ENCODE measurements at places on chromosomes 3 and 15.
A peak's percentile ranks its signal among the peaks of the same experiment; 100 is the strongest.

GRCh38 chr3:189606774-189607173 is 24.4 kb upstream of the TP63 start:
- DNase-seq = no peak

DNA sequence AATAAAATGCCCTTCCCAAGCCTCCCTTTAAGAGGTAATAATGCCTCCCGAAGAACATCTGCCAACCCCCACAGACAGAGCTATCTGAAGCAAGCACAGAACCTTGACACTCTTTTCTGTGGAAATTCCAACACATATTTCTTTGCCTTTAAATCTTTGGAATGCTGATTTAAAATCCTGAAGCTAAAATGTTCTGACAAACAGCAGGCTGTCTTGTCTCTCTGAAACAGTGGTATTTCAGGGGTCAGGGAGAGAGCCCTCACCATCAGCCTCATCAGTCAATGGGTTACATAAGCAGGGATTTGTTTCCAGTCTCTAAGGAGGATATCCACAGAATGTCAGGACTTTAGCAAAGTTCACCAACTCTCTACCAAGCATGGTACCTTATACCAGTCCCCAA is 27.8 kb upstream of the ARHGEF3 start:
- no peak for DNase-seq

DNA sequence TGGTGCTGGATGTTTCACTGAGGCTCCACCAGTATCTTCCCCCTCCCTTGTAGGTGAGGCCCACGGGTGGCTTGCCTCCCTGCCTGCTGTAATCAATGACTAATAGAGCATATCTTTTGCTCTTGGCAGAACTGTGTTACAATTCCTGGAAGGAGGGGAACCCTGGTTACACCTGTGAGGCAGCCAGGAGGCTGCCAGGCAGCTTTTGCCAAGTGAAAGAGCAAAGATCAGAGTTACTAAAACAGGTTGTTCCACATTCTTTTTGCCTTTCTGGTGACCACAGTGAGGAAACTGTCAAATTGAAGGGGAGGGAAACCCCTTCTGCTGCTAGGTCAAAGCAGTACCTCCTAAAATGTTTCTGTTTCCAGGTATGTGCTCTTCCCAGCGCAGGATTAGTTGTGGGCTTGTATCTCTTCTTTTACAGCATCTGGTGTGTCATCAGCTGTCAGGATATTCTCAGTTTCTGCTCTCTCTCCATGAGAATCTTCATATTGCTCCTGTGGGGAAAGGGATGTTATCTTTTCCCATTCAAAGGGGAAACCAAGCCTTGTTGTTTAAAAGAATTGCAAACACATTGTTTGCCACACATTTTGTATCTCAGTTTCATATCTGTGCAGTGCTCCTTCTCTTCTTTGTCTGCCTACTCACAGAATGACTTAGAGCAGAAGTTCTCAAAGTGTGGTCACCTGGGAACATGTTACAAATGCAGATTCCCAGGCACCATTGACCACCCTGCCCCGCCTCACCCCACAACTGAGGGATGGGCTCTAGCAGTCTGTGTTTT is 137.4 kb upstream of the UMPS start:
- no peak for DNase-seq

- DNase-seq = no peak
Observed at GRCh38 chr3:158360756-158361448, 210.1 kb upstream of the MLF1 start.

GRCh38 chr3:24254649-24255048 is 240.0 kb downstream of the THRB start:
- no peak for DNase-seq

DNA sequence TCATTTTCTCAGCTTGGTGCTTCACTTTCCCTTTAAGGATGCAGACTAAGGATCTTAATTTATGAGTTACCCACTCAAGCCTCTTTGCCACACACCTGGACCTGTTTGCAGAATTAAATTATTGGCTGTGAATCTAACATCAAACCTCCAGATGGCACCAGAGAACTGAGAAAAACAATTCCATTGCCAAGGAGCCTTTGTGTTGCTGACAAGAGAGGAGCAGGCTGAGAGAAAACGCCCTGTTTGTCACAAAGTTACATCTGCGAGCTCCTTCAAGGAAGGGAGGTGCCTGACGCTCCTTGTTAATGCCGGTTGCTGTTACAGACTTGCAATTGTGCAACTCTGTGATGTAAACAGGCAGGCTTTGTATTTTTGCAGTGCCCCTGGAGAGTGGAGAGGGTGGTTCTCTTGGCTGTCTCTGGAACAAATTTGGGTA is 36.3 kb upstream of the TMC3 start:
- DNase-seq = peak; percentile 92

- no peak for DNase-seq
Observed at GRCh38 chr15:74011610-74012009, 17.1 kb downstream of the PML start.

DNA sequence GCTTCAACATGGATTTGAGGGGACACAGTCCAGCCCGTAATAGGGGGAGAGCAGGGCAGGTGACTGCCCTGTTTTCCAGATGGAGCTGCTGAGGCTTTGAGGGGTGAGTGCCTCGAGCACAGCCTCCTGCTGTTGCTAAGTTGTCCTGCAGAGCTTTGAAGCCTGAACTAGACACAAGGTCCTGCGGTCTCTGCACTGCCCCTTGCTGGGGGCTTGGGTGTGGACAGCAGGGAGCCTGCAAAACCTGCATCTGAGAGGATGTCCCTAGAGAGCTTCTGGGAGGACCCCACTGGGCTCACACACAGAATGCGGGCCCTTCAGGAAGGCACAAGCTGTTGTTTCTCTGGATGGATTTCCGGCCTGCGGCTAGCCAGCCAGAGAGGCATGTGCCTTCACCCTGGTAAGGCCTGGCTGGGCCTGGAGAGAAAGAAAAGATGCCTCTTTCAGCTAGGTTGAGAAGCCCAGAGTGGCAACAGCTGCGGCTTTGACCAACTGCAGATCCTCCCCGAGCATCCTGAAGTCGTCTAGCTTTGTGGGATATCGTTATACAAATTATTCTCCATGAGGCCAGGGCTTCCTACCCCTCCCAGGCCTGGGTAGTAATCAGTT is 226.2 kb downstream of the SLCO3A1 start:
- DNase-seq = no peak

DNA sequence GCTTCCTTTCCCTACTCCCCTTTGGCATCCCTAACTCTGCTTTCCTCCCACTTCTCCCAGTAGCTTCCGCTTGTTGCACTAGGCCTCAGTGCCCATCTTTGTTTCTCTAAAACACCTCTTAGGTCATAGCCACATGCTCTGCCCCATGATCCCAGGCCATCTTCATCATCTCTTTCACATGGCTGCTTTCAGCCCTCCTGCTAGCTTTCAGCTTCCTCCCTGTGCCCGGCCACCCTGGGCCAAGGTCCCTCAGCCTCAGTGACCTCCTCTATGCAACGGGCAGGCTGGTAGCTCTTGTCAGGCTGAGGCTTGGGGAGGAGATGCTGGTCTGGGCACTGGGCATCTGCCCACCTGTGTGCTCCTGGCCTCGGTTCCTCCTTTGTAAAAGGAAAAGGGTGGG is 2.3 kb downstream of the PLEKHO2 start:
- DNase-seq = no peak

DNA sequence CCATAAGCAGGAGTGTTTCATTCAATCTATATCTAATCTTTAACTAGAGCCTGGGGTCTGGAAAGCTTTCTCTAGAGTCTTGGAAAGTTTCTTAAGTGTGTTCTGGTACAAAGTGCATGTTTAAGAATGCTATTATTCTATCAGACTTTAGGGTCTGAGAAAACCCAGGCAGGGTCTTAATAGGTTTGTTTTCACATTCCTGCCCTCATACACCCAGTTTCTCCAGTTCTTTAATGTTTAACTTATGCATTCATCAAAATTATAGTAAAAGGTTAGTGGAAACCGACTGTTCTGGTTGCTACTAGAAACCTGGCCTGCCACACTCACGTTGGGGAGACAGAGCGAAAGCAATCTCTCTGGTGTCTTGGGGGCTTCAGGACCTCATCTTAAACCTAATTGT is 102.9 kb upstream of the WDR72 start:
- DNase-seq = no peak

DNA sequence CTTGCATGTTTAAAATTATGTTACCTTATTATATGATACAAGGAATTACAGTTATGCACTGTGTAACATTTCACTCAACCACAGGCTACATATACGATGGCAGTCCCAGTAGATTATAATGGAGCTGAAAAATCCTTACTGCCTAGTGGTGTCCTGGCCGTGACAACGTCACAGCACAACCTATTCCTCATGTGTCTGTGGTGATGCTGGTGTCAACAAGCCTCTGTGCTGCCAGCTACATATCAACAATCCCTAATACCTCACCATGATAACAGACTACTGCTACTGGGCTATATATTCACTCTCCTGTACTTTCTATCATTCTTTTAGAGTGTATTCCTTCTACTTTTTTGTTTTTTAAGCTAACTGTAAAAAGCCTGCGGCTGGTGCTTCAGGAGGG is 80.2 kb upstream of the OCA2 start:
- DNase-seq = no peak

DNA sequence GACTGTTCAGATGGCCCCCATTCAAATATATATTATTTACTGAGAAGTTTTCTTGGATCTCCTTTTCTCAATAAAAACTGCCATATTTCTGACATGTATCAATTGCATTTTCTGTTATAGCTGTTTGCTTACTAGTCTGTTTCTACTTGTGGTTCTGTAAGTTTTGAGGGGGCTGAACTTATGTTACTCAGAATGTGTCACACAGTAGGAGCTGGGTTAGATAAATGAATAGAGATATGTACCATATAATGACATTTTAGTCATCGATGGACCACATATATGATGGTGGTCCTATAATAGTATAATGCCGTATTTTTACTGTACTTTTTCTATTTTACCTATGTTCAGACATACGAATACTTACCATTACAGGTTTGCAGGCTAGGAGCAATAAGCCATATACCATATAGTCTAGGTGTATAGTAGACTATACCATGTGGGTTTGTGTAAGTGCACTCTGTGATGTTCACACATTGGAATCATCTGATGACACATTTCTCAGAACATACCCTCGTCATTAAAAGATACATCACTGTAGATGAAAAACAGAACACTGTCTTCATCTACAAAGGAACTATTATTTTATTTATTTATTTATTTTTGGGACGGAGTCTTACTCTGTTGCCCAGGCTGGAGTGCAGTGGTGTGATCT is 22.3 kb downstream of the PPP4R2 start:
- no peak for DNase-seq

- no peak for DNase-seq
Observed at GRCh38 chr15:100309109-100310040, 32.4 kb downstream of the ADAMTS17 start.

DNA sequence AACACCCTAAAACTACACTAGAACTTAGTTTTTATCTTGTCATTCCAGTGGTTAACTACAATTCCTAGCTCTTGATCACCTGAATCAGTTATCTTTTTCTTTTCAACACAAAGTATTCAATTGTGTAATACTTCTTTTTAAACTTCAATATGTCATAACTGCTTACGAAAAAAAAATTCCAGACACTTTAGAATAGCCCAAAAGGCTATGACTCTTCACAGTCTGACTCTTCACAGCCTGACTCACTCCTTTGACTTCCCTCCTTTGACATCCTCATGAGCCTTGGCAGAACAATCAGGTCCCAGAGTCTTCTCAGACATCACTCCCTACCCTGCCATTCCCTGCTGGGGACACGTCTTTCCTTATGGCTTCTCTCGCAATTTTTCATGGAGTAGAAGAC is 727.1 kb downstream of the ROBO1 start:
- DNase-seq = no peak

DNA sequence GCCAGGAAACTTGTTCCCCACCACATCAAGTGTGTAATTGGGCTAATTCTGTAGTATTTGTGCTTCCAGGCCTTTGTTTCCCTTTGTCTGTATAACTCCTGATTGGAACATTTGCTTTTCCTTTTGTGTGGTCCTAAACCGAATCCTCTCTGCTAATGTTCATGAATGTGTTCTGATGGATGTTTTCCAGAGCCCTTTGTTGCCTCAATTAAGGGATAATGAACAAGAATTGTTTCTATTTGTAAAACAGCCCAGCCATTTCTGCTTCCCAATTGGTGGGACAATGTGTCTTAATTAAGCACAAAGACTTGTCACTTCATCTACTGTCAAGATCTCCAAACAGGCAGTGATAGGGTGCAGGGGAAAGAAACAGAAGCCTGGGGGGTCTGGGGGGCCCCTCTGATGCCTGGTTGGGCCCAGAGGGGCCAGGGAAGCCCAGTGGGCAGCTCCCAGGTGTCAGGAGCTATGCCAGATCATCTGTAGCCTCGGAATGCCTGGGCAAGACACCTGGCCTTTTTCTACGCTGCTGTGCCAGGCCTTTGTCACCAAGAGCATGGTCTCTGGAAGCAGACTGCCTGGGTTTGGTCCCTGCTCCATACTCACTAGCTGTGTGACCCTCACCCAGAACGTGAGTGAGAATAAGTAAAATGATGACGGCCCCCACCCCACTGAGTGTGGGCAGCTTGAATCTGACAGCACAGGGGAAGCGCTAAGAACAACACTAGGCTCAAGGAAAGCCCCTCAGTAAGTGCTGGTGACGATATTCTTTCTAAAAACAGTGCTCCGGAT is 116.6 kb upstream of the PRR20G start:
- no peak for DNase-seq

GRCh38 chr15:100529556-100529955 is 806 bp upstream of the CERS3 start:
- no peak for DNase-seq

- no peak for DNase-seq
Observed at GRCh38 chr3:108462899-108463298, 47.5 kb downstream of the MYH15 start.

DNA sequence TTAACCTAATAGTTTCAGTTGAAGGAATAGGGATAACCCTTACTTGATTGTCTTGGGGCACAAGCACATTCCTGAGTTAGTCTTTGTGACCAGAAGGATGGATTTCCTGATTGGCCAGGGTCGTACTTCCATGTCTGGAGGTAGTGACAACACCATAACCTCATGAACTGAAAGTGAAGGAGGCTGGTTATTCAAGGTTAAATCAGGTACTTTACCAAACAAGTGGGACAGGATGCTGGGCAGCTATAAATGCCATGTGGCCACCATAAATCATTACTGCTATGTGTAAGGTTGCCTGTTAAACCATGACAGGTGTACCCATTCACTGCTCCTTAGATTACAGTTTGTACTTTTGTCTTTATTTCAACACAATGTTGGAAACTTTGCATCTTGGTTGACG is 128.3 kb upstream of the SAMMSON start:
- DNase-seq = no peak

DNA sequence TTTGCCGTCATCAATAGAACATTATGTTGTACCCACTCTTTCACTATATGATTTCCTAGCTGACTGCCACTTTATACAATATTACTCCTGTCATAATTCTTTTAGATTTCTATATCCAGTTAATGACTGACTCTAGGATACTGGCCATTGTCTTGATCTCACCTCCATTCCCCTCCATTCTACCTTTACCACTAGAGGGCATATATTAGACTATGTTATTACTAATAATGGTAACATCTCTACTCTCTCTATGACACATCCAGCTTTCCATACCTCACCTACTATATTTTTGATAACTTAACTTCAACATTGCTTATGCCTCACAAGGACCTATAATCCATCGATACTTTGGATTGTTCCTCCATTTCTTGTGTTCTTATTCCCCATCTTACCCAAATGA is 31.4 kb upstream of the POU1F1 start:
- DNase-seq = peak; percentile 21

- DNase-seq = no peak
Observed at GRCh38 chr15:44188795-44189194, 6.3 kb downstream of the FRMD5 start.

GRCh38 chr15:24919446-24919845 is 35.3 kb upstream of the SNRPN start:
- no peak for DNase-seq

GRCh38 chr3:151901644-151902285 is 28.3 kb downstream of the SUCNR1 start:
- DNase-seq = no peak

GRCh38 chr3:69930564-69930963 is 69.0 kb upstream of the SAMMSON start:
- no peak for DNase-seq

Data from hematopoietic multipotent progenitor cell treated with erythropoietin and hydrocortisone succinate and interleukin-3 and kit ligand, for 6 days (in vitro differentiated cells).